ENCODE measurements at places on chromosomes 12 and 14. TPM values are rescaled to one million over a fixed set of nuclear protein-coding genes. Genes with fewer than 3 reads are reported as not detected.

Gene CCDC177
- not detected for total RNA-seq

Gene SPIC
- not detected for total RNA-seq

Gene LBHD2
- total RNA-seq: not detected

Gene MGAT4C
- total RNA-seq: not detected

Gene FLVCR2
- total RNA-seq: 1.4 TPM

Gene CD27
- 0.09 TPM for total RNA-seq

Gene DUSP16
- total RNA-seq: 7.2 TPM

Gene TMEM179
- not detected for total RNA-seq

Gene ZC2HC1C
- 0.90 TPM for total RNA-seq

Gene KLHL33
- total RNA-seq: not detected

Gene KRT6C
- not detected for total RNA-seq

Gene MBIP
- 7.2 TPM for total RNA-seq

Gene EPYC
- not detected for total RNA-seq

Gene SPX
- 0.09 TPM for total RNA-seq
